Epithelial cell of alveolus of lung (primary cell): ENCODE measurements at places on chromosomes 5 and 9. TPM values are rescaled to one million over a fixed set of nuclear protein-coding genes. Genes with fewer than 3 reads are reported as not detected.

Gene TTC16
- total RNA-seq: not detected in 2 replicates

Gene PROB1
- 3.8 and 5.6 TPM in 2 replicates for total RNA-seq

Gene IL12B
- not detected in 2 replicates for total RNA-seq

Gene SCGB3A2
- not detected in 2 replicates for total RNA-seq

Gene TMEM8B
- 2.3 and 6.9 TPM in 2 replicates for total RNA-seq

Gene PDZD2
- 0.16 and 2.1 TPM in 2 replicates for total RNA-seq

Gene SOHLH1
- total RNA-seq: not detected in 2 replicates

Gene MSH3
- total RNA-seq: 7.5 and 11.2 TPM in 2 replicates

Gene SYK
- total RNA-seq: under 0.01 and 0.16 TPM in 2 replicates

Gene ZNF169
- 0.91 and 3.6 TPM in 2 replicates for total RNA-seq

Gene LCN15
- not detected in 2 replicates for total RNA-seq

Gene SPRY4
- total RNA-seq: 21.1 and 42.9 TPM in 2 replicates

Gene GDA
- total RNA-seq: 1.0 and 2.2 TPM in 2 replicates

Gene EQTN
- total RNA-seq: not detected in 2 replicates

Gene MSANTD3
- 43.4 and 58.1 TPM in 2 replicates for total RNA-seq

Gene BARHL1
- total RNA-seq: not detected in 2 replicates

Gene RIOK2
- 16.3 and 25.1 TPM in 2 replicates for total RNA-seq

Gene CLIC3
- total RNA-seq: 3.1 and 6.2 TPM in 2 replicates

Gene NR2F1-AS1
- 25.6 and 33.9 TPM in 2 replicates for total RNA-seq

Gene PCDHA11
- not detected in 2 replicates for total RNA-seq

Gene FBP1
- total RNA-seq: not detected in 2 replicates

Gene AGXT2
- total RNA-seq: not detected in 2 replicates
